Immature natural killer cell (primary cell): ENCODE measurements at places on chromosomes 1 and 21.

- no peak for DNase-seq
Observed at GRCh38 chr1:187275985-187276575, 447.3 kb downstream of the PLA2G4A start.

DNA sequence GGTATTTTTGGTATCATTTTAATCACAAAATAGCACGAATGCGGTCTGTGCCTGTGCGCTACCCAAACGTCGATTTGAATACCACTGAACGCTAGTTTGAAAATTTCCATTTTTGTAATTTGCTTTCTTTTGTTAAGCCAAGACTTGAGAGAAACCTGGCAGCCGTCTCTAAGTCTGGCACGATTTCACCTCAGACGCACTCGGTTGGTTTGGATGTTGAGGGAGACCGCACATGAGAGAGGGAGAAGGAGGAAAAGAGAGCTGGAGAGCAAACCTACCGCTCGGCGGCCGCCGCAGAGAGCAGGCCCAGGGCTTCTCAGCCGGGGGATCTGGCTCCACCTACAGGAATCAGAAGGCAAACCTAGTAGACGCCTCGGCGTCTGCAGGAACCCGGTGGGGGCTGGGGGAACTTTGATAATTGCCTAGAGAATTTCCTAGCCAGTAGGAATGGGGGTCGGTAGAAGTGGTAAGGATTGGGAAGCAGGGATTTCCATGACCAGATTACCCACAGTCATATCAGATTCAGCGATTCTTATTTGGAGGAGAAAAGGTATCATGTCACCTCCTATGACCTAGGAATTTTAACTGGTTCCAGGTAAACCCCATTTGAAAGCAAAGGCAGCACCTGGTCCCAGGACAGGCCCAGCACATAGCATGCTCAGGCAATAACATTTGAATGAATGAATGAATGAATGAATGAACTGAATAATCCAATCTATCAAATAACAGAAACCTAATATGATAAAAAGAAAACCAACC, 83.2 kb downstream of the TM2D1 start:
- DNase-seq: peak; percentile 43

DNA sequence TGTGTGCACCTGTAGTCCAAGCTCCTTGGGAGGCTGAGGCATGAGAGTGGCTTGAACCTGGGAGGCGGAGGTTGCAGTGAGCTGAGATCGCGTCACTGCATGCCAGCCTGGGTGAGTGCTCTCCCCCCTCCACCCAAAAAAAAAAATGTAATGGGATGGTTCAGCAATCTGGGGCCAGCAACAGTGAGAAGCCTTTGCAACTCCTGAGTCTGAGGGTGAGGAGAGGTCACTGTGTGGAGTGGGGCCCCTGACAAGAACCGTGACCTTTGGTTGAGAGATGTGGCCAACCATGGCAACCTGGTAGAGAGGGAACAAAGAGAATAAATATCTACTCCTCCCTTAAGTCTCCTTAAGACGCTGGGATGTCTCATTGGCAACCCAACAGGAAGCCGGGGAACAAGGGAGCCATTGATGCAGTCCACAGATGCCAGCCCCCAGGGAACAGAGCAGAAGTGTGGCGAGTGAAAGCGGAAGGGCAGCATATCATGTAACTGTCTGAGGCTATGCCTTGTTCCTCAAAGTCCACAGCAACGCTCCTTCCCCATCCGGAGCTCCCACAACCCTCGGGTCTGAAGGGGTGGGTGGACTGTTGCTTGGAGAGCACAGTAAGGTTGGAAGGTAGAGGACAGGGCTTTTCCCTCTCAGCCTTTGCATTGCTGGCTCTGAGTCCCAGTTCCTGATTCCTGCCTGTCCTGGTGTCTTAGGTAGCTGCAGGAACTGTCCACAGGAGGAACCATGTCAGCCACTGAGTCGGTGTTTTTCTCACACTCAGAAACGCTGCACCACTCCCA, 8.3 kb downstream of the TRNP1 start:
- peak; percentile 6 for DNase-seq

DNA sequence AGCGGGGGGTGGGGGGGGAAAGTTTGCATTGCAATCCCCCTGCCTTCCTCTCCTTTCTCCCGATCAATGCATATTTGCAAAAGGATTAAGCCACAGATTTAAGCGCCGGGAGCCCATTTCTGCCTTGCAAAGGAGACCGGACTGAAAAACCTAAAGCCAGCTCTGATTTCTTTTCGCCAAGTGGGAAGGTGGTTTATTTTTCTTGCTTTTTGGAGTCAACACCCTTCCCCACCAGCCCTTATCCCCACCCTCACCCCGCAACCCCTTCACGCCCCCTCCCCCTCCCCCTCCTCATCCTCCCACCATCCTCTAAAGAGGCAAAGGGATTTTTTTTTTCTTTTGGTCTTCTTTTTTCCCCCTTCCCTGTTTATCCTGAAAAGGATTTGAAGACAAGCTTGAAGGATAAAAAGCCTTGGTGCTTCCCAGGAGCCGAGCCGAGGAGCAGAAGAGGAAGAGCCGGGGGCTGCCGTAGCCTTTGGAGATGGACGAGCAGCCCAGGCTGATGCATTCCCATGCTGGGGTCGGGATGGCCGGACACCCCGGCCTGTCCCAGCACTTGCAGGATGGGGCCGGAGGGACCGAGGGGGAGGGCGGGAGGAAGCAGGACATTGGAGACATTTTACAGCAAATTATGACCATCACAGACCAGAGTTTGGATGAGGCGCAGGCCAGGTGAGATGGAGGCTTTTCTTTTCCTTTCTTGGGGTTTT, 513 bp downstream of the PBX1 start:
- DNase-seq: no peak

GRCh38 chr1:59180735-59181134, 116.2 kb upstream of the FGGY start:
- no peak for DNase-seq

DNA sequence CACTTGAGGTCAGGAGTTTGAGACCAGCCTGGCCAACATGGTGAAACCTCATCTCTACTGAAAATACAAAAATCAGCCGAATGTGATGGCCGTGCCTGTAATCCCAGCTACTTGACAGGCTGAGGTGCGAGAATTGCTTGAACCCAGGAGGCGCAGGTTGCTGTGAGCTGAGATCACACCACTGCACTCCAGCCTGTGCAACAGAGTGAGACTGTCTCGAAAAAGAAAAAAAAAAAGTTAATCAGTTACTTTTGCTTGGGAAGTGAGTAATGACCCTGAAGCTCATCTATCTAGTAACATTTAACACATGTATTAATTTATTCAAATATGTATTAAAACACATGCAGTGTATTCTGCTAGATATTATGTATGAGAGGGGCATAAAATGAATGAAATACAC, 49.4 kb downstream of the ZNF326 start:
- DNase-seq: no peak

GRCh38 chr1:226990133-226990716, 50.1 kb downstream of the COQ8A start:
- DNase-seq: peak; percentile 17

DNA sequence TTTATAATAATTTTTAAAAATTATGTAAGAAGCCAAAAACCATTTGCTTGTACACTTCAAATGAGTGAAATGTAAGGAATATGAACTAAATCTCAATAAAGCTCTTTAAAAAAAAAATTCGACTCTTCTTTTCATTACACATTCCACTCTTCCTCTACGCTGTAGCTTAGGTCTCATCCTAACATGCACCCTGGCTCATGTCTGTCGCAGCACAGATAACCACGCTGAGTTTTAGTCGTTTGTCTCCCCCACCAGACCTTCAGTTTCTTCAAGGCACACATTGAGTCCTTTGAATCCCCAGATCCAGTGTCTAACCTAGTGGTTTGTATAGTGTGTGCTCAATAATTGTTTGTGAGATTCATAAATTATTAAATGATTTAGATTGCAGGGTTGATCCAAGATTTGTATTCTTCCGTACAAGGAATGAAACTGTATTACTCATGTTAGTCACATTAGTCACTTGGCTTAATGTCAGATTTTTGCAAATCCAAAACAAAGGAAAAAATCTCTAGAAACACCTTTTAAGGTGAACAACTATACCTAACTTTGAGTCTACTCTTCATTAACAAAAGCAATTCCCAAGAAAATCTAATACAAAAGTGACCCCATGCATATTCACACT, 57.3 kb downstream of the SLC25A24 start:
- DNase-seq: no peak

- DNase-seq: no peak
Observed at GRCh38 chr1:227265891-227266290, 52.4 kb downstream of the CDC42BPA start.

DNA sequence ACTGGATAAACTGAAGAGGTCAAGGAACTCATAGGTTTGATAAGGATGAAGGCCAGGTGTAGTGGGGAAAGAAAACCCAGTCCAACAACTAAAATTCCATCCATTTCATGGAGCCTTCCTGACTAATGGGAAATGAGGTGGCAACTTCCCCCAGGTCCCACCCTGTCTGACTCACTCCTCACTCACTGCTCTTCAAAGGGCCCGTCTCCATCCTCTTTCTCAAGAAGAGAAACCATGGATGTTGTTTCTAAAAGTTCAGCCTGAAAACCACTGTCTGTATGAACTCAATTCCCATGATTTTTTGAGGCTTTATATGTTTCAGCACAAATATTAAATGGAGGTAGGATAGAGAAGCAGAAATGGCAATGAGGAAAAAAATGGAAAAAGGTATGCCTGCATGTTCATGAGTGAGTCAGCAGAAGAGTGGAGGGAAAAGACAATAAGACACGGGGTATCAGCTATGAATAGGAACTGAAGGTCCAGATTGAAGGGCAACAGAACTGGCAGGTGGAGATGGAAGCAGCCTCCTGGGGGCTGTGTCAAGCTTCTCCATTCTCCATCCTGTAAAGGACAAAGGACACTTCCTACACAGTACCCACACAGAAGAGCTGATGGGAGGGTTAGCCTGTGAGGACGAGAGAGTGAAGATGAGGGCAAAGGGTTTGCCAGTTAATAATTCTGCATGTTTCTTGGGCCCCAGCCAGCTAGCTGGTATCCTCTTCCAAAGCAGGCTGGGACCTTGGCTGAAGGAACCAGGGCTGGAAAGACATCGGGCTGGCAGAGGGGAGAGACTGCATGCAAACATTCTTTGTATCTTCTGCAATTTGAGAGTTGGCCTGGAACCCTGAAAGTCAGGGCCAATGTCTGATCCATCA, 5.5 kb upstream of the ELOVL1 start:
- no peak for DNase-seq

DNA sequence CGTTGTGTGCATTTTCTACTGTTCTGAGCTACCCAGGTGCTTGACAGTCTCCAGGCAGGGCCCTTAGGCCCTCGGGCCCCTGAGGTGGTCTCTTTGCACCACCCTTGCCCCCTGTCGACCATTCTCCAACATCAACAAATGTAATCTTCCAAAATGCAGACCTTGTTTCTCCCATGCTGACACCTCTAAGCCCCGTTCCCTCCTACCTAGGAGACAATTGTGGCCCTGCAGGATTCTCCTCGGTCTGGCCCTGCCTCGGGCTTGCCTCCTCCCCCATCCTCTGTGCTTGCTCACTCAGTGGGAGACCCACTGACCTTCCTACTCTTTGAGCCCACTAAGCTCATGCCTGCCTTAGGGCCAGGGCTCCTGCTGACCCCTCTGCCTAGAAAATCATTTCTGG, 104.2 kb upstream of the TARDBP start:
- no peak for DNase-seq

- no peak for DNase-seq
Observed at GRCh38 chr1:53254011-53254640, 15.8 kb upstream of the MAGOH start.

DNA sequence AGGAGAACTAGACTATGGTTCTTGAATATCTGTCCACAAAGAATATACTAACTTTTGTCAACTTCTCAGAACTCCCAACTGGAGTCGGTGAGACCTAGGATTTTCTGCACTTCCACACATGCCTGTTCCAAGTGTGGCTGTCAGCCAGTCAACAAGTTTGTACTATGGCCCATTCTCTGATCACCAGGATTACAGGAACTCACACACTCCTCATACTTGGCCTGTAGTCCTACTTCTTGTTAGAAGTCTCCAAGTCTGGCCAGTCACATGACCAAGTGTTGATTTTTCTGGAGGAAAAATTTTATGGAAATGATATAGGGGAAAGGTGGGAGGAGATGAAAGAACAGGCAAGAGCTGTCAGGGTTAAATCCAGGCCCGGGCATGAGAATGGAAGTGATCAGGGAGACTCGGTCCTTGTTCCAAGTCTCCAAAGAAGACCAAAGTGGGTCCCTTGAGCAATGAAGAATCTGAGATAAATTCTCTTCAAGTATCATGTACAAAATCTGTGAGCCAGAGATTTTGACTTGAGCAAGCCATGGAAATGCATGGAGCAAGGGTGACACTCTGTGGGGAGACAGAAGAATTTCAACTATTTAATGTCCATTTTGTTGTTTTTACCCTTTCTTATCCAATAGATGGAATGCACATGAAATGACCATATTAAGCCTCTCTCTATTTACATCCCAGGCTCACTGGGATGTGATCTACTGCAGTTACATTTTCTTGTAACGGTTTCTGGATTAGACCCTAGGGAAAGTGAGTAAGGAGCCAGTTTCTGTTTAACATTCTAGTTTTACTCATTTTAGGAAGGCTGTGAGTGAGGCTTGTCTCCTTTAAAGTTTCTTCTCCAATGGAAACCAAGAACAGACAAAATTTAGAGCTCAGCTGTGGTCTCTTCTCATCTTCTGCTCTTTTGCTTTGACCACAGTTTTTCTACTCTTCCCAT, 320.9 kb downstream of the ASTN1 start:
- DNase-seq: no peak

GRCh38 chr1:22176258-22176657, 33.4 kb upstream of the WNT4 start:
- DNase-seq: no peak

- no peak for DNase-seq
Observed at GRCh38 chr1:160048335-160048734, 16.5 kb upstream of the PIGM start.

DNA sequence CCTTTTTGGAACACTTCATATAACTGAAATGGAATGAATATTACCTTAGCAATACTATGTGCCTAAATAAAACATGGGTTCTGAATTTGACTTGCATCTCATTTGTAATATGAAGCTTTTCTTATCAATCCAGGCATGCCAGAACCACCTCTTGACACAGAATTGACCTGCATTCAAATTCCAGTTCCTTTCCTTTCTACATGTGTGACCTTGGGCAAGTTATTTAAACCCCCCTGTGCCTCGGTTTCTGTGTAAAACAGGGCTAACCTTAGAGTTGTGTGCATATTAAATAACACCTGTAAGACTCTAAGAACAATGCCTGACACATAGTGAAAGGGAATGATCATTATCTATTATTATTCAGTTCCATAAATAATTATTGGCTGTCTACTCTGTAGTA, 2.0 kb upstream of the NOS1AP start:
- DNase-seq: no peak

GRCh38 chr21:44718571-44718970, 7.2 kb upstream of the TSPEAR start:
- DNase-seq: no peak
